KBM-7 (cell line): ENCODE measurements at places on chromosomes 5 and 9.

- DNase-seq, result no peak
Observed at GRCh38 chr5:39876146-39876545, 451.4 kb upstream of the DAB2 start.

DNA sequence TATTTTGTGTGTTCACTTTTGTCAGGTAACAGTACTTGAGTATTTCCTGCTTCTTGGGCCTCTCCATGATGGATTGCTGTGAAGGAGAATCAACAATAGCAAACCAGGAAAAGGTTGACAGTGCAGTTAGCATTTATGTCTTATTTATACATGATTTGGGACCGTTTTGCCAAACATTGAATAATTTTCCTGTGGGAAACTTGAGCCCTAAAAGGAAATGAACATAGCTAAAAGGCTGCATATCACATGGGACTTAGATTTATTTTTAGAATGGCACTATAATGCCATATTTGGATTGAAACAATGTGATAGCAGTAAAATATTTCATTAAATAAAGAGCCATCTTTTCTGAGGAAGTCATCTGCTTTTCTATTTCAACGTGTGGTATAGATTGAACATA is 15.3 kb downstream of the GPR21 start:
- DNase-seq, result no peak

DNA sequence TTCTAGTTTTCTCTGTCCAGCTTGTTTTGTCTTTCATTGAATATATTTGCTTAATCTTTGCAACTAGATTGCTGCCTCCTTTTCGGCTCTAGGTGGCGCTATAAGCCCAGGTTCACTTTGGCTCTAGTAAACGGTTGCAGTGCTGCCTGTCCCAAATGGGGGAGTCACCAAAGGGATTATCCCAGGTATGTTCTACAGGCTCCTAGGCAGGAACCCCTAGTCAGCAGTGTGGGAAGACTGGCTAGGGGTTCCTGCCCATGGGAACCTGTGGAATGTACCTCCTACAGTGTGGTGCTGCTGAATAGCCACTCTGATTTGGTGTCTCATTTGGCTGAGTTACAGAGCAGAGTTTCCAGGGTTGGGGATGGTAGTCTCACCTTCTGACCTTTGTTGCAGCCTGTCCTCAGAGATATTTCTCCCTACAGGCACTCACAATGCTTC is 85.2 kb downstream of the ARSB start:
- DNase-seq, result peak; percentile 83

DNA sequence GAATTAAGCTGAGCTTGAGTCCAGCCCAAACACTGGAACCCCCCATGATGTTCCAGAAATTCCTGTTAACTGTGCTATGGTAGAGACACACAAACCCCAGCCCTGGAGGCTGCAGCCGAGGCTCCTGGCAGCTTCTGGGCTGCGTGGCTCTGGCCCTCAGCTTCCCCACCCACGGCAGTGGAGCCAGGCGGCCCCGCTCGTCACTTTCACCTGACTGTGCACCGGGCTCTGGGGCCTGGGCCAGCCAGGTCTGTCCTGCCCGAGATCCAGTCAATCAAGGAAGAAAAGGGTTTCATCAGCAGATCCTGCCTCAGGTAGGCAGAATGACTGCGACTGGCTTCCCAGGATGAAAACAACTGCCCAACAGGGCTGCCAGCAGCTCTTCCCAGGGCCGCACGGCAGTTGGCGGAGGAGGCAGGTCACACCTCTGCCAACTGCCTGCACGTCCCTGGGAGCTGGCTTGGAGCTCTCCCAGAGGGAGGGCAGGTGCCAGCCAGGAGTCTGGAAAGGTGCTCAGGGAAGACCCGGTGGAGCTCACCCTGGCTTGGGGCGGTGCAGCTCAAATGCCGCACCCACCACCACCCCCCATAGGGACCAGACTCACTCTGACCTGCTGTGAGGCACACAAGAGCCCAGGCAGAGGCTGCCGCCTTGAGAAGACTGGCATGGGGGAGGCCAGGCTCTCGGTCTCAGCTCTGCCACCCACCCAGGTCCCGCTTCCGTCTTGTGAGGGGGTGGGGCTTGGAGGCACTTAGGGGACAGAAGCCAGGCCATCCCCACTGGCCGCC is 20.7 kb downstream of the BRD3 start:
- no peak for DNase-seq

GRCh38 chr9:17519761-17520160 is 59.1 kb upstream of the SH3GL2 start:
- DNase-seq, result no peak

DNA sequence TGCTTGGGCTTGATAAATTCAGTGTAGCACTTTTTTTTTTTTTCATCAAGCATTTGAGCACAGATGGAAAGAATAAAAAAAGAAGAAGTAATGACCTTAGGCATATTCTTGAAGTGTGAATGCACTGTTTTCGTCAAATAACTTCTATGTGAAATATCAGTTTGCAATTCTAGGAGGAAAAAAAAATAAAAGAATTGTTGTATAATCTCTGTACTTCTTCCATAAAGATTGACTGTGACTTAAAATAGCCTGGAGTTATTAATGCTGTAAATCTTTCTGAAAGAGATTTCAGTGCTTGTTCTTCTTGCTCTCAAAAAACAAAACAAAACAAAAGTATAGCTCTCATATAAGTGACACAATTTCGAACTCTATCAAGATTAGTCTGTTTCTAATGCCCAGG is 536.9 kb upstream of the ZNF608 start:
- no peak for DNase-seq

GRCh38 chr9:132506977-132507669 is 75.3 kb upstream of the BARHL1 start:
- DNase-seq, result peak; percentile 29

- DNase-seq, result no peak
Observed at GRCh38 chr5:8944005-8944404, 601.9 kb downstream of the SEMA5A start.

- DNase-seq, result no peak
Observed at GRCh38 chr5:39413771-39414170, 11.0 kb downstream of the DAB2 start.

- DNase-seq, result no peak
Observed at GRCh38 chr5:2007496-2007877, 124.8 kb upstream of the IRX4 start.

- no peak for DNase-seq
Observed at GRCh38 chr9:115278326-115279035, 160.5 kb upstream of the TNC start.

- no peak for DNase-seq
Observed at GRCh38 chr5:997711-998110, 10.9 kb upstream of the NKD2 start.

DNA sequence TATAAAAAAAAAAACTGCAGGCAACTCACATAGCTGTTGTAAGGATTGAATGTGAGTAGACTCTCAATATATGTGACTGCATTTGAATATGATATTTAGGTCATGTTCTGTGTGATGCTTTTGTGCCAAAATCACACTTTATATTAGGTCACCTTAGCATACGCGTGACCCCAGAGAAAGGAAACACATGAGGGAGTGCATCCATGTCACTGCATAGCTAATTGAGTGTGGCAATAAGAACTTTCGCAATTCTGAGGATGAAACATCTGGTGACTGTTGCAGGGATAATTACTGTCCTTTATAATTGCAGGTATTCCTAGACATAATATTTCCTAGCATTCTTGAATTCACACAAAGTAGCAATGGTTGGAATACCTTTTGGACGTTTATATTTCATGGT is 459.5 kb upstream of the KLF4 start:
- no peak for DNase-seq

GRCh38 chr9:130986356-130986965 is 22.5 kb upstream of the LAMC3 start:
- DNase-seq, result no peak

GRCh38 chr5:139648205-139649081 is at the start of gene CXXC5:
CXXC5 (plus strand) TSS chr5:139648349; CDS start chr5:139680524, 32,175 bp downstream.
- DNase-seq, result peak; percentile 79

DNA sequence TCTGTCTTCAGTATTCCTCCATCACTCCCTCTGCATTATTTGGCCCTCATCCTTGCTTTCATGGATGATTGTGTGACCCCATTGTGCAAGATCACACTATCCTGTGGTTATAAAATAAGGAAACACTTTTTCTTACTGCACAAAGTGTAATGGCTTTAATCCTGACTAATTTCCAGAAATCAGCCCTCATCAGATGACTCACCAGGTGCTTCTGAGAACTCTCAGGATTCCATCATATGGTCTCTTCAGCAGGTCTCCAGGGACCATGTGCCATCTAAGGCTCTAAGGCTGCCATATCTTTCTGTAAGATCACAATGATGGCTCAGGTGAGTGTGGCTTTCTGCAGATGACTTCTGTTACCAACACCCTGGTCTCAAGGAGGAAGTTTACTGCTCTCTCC is 27.3 kb upstream of the FER start:
- DNase-seq, result no peak

DNA sequence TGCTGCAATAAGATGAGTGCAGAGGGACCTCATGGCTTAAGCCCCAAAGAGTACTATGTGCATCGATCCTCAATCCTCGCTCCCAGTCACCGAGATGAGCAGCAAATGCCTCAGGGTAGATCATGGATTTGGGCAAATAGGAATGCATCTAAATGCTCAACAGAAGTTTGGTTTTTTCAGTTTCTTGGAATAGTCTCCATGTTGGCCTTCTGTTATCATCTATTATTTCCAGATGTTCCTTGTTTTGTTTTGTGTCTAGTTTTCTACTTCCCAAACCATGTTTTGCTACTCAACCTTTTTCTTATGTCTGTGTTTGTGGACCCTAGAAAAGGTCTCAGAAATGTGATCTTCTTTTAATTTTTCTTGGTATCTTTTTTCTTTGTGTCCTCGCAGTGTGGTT is 43.5 kb upstream of the RASGRF2 start:
- DNase-seq, result no peak

GRCh38 chr9:133715866-133716563 is 22.1 kb downstream of the SARDH start:
- peak; percentile 14 for DNase-seq

DNA sequence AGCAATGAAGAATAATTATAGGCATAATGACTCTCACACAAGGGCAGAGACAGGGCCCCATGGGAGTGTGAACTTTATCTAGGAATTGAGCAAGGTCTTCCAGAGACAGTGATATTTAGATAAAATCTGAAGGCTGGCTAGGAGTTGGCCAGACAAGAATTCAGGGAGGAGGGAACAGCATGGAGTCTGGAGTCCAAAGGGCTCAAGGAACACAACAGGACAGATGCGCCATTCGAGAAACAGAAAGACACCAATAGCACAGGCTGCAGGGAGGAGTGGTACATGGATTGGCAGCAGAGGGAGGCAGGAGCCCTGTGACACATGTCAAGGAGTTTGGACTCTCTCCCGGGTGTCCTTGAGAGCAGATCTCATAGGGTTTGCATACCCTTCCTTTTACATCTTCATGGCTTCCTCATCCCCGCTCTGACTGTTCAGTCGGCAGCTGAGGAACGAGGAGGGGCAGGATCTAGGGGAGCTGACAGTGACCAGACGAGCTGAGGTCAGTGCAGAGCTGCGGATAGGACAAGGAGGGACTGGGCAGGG is 64.0 kb upstream of the XPA start:
- no peak for DNase-seq

GRCh38 chr9:40907657-40908624 is 220.5 kb downstream of the FOXD4L6 start:
- DNase-seq, result no peak

DNA sequence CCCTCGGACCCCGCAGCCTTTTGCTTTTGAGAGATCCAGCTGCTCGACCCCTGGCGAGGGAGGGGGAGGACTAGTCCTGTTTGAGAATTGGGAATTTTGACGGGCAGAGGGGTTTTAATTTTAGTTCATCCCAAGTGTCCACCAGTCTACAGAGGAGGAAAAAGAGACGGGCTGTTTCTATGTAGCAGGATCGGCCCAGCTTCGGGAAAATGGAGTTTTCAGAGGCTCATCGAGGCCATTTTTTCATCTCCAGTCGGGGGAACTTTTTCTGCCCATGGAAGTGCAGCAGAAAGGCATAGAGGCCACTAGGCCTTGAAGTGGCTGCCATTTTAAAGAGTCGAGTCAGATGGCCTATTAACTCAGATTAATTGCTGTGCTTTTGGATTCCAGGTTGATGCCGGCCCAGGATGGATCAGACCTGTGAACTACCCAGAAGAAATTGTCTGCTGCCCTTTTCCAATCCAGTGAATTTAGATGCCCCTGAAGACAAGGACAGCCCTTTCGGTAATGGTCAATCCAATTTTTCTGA is 1.2 kb downstream of the NSD1 start:
- no peak for DNase-seq

DNA sequence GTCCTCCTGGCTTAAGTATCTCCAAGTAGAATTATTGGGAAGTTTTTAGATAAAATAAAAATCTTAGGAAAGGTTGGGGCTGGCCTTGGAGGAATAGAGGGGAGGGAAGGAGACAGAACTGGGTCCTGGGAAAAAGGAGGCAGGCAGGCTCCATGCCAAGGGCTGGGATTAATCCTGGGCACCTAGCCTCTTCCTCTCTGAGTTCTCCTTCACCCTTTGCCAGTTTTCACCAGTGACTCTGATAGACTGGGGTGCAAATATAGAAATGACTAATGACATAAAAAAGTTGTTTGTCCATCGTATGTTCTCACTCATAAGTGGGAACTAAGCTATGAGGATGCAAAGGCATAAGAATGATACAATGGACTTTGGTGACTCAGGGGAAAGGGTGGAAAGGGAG is 81.9 kb downstream of the RMI1 start:
- no peak for DNase-seq

GRCh38 chr5:93382188-93382825 is 198.7 kb downstream of the NR2F1-AS1 start:
- no peak for DNase-seq

- no peak for DNase-seq
Observed at GRCh38 chr5:91706785-91707520, 323.8 kb upstream of the ARRDC3 start.

- DNase-seq, result no peak
Observed at GRCh38 chr5:157800137-157800536, 56.6 kb downstream of the LSM11 start.

DNA sequence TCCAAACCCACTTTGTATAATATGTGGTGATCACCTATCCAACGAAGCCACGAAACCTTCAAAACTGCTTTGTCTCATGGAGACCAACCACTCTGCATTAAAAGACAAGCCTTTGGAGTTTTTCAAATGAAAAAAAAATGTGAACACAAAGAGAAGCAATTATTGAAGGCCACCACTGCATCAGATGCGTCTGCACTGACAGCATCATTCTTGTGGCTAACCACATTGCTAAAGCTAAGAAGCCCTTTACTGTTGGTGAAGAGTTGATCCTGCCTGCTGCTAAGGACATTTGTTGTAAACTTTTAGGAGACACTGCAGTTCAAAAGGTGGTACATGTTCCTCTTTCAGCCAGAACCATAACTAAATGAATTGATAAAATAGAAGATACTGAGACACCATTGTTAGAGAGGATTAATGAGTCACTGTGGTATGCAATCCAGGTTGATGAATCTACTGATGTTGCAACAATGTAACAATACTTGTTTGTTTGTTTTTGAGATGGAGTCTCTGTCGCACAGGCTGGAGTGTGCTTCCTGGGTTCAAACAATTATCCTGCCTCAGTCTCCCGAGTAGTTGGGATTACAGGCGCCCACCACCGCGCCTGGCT is 45.4 kb downstream of the TAF11L14 start:
- no peak for DNase-seq

GRCh38 chr5:27402828-27403227 is 364.4 kb upstream of the CDH9 start:
- DNase-seq, result no peak
